ENCODE measurements at places on chromosomes 4 and X.
A peak's percentile ranks its signal among the peaks of the same experiment; 100 is the strongest.

DNA sequence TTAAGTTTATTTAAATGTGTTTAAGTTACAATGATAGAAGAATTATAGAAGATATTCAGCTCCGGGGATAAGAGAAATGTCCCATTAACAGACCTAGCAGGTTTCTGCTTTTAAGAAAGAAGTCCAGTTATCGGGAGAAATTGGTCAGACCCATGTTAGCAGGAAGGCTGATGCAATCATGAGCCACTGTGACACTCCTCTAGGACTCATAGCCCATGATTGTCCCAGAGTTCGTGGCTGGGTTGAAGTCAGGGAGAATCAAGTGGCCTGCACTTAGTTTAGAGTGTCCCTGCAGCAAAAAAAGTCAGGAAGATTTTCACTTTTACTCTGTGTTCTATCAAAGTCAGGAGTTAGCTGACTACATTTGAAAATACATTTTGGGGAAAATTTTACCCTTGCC is 72.0 kb downstream of the TMEM144 start:
- no peak for DNase-seq

- no peak for DNase-seq
Measured at GRCh38 chrX:123277347-123277746, 93.3 kb downstream of the GRIA3 start.

DNA sequence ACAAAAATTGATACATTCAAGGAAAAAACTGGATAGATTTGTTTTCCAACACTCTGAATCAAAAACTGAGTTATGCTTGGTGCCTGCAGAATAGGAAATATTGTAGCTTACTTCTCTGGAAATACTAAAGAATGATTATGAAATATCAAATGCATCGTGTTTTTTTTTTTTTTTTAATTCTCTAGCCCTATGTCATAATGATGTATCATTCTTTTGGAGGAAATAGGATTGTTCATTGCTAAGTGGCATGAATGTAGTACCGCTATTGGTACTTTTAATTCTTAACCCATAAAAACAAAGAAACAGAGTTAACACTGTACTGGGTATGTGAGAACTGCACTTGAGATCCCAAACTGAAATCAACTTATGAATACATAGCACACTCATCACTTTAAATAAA is 7.6 kb upstream of the FAM200B start:
- no peak for DNase-seq

DNA sequence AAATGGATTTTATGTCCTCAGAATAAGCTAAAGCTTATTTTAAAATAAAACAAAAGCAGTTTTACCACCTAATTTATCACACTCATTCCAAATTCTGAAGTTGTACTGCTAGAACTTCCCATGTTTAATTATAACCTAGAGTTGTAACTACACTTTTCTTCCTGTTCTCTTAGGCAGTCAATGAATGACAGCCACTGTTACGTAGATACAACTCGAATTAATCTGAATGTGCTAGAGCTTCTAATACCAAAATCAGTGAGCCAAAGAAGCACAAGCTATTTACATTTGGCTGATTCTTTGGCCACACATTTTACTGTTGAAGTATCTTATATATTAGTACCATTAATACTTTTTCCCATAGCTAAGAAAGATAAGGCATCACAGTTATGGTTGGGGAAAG is 99.0 kb upstream of the FTHL17 start:
- DNase-seq: no peak

DNA sequence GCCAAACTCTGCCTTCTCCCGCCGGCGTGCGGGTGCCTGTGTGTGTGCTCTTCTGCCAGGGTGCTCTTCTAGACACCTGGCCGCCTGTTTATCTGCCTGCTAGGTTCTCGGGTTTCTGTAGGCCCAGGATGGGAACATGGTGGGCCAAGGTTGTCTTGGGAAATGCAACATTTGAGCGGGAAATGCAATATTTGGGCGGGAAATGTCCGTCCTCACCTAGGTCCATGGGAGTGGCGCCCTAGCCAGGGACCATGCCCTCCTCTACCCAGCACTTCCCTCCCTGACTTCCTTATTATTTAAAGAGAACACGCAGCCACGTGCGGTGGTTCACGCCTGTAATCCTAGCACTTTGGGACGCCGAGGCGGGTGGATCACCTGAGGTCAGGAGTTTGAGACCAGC is 392.6 kb downstream of the FAT4 start:
- DNase-seq: no peak

DNA sequence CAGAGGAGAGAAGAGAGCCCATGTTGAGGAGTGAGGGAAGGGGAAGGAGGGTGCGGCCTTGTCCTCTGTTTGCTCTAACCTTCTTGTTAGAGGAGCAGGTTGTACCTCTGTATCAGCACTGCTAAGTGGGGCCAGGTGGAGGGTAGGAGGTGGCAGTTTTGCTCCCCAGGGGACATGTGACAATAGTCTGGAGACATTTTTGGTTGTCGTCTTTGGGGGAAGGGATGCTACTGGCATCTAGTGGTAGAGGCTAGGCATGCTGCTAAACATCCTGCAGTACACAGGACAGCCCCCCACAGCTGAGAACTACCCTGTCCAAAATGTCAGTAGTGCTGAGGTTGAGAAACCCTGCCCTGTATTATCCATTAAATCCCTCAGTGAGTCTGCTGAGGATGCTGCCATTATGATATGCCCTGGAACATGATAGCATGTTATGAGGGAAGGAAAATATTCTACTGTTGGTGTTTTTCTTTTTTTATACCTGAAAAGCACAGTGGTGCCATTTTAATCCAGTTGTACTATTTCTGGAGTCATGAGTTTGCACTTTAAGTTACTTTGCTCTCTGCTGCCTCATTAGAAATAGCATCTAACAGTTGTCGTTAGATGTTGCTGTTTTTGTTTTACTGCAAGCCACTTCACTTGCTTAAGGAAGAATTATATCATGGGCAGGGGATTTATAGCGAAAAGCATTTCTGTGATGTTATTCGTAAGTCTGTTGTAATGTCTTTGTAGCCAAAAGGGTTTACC is 90.6 kb downstream of the LRP2BP start:
- DNase-seq: peak; percentile 33

- DNase-seq: no peak
Measured at GRCh38 chr4:131509521-131509920, 1639.6 kb upstream of the PCDH10 start.

DNA sequence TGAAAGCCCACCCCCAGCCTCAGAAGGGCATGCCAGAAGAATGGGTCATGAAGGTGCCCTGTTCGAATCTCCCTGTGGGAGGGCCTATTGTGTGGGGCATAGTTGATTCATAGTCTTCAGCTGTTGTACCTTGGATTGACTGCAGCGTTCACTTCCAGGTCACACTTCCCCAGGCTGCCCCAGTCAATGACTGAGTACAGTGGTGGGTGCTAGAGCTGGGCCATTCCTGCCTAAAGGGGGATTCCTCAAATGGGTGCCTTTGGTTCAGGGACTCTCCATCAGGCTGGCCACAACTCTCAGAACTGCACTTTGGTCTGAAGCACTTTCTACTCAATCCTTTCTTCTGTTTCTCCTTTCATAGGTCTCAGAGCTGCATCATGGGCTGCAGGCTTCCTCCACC is 35.0 kb upstream of the RASGEF1B start:
- no peak for DNase-seq

DNA sequence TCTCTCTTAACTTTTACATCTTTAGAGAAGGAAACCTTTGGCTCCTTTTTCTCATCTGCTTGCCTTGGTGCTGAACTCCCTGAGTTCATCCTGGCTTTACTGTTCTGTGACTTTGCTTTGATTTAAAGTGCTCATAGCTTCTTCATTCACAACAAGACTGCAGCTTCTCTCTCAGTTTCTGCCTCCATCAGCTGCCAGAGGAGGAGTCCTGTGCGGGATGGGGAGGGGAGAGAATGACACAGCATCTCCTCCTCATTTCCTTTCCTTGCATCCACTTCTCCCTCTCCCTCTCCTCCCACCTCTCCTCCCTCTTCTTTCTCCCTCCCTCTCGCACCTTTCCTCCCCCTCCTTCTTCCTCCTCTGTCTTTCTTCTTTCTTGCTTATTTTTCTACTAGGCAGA is 42.0 kb downstream of the CBLL2 start:
- peak; percentile 49 for DNase-seq

DNA sequence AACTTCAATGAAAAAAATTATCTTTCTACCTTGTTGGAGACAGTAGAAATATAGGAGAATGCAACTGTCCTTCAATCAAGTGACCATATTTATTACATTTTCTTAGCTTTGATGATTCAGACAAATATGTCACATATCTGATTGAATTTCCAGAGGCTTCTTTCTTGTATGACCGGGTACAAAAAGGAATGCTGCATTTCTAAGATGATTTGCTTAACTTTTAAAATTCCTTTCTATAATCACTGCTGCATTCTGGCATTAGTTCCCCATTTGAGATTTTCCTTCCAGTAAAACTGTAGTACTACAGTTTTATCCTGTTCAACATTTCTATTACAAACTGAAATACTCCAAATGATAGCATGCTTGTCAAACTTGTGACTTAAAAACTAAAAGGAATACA is 5.2 kb downstream of the MFSD8 start:
- no peak for DNase-seq

DNA sequence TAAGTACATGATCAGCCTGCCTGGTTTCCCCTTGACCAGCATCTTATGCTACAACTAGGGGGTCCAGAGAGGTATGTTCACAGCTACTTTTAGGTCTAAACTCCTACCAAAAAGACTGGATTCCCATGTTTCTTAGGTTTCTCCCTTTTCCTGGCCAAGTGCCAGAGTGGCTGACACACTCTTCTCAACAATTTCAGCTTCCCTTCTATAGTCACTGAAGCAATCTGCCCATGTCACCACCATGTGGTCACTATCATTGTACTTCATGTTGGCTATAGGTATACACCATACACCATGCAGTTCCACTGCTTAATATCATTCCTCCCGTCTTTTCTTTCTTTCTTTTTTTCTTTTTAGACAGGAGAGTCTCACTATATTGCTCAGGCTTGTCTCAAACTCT is 66.9 kb downstream of the KLHL13 start:
- no peak for DNase-seq

- DNase-seq: no peak
Measured at GRCh38 chrX:119635179-119635578, 29.0 kb upstream of the NKRF start.

DNA sequence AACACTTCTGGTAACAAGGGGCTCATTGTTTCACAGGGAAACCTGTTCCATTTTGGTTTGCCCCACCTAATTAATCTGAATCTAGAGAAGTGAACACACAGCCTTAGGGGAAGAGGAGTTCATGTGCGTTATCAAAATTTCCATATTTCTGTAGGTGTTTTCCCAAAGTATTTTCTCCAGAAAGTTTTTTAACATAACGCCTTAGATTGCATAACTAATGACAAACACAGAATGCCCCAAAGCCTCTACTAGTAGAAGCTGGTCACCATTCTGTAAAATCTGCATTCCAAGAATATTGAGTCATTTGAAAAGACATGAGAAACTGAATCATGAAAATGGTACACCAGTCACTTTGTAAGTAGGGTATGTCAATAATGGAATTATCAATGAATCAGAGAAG is 41.1 kb downstream of the IL13RA2 start:
- no peak for DNase-seq

DNA sequence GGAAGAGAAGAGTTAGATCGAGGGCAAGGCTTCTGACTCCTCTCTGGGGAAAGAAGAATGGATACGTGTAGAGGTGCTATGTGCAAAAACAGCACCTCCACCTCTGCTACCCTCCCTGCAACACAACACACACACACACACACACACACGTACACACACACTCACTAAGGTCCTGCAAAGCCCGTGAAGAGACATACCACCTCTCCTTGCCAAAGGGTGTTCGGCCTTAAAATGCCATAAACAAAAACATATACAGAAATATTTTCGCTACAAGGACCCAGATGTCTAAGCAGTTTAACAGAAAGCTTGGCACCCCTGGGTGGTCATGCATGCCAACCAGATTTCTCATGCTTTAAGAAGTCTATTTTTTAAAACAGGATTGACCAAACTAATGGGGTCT is 1.5 kb downstream of the TIFA start:
- peak; percentile 12 for DNase-seq

DNA sequence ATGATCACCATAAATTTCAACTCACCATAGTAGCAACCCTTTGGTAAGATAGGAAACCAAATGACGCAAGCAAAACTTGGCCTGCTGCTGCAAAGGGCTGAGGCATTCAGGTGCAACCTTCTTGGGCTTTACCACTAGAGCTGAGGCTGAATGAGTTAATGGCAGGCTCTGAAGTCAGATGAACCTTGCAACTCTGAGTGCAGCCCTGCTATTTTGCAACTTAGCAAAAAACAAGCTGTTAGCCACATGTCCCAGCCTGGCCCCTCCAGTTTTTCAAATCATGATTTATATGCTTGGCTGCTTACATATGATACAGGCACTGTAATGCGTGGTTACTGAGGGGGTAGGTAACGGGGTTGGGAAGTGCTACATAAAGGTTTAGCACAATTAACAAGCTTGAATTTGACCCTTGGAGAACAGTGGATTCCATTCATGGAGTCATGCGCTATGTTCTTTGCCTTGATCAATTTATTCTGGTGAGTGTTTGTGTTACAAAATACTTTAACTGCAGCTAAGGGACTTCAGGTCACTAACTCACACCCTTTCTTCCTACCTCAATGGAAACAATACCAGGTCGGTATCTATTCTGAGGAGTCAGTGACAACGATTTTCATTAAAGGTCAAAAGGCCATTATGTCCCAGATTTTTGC is 80.5 kb upstream of the PPARGC1A start:
- DNase-seq: no peak

- DNase-seq: no peak
Measured at GRCh38 chrX:152405561-152405960, 45.6 kb downstream of the GABRA3 start.

GRCh38 chrX:56802921-56803849 is 74.1 kb downstream of the NBDY start:
- DNase-seq: no peak

- DNase-seq: no peak
Measured at GRCh38 chr4:161892951-161893350, 270.8 kb downstream of the FSTL5 start.

DNA sequence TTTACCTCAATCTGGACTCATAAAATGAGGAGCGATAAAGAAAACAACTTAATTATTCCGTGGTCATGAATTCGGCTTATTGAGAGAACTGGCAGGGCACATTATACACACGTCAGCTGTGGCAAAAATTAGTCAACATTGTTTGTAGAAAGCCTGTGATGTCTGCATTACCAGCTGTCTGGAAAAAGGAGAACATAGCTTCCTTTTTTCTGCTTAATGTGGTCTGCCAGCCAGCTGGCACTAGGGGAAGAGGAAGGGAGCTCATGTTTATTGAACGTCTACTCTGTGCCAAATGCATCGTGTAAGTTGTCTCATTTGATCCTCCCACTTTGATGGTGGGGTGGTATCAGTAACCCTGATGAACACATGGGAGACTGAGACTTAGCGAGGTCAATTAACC is 367.6 kb downstream of the ARHGAP24 start:
- DNase-seq: no peak

- no peak for DNase-seq
Measured at GRCh38 chrX:15142084-15142715, 127.7 kb downstream of the ASB9 start.

All from NCI-H82 (cell line).